IPS-NIHi11 (cell line): ENCODE measurements at places on chromosomes 3 and 15.

DNA sequence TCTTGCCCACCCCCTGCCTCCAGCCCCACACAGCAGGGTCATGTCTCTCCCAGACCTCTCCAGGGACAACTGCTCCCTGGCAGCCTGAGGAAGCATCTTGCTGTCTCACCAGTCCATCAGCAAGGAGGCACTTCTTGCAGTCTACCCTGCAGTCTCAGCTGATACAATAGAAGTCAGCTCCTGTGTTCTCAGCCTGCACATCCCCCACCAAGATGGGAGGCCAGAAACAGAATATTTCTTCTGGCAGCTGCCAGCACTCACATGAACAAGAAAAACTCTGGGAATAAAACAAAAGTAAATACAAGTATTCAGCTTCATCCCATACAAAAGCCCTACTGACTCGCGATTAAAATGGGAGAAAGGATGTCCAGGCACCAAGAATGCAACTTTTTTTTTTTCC lies 457.4 kb upstream of the PROK2 start:
- no peak for DNase-seq

GRCh38 chr15:82890995-82891390 lies 61.5 kb downstream of the HOMER2 start:
- no peak for DNase-seq

DNA sequence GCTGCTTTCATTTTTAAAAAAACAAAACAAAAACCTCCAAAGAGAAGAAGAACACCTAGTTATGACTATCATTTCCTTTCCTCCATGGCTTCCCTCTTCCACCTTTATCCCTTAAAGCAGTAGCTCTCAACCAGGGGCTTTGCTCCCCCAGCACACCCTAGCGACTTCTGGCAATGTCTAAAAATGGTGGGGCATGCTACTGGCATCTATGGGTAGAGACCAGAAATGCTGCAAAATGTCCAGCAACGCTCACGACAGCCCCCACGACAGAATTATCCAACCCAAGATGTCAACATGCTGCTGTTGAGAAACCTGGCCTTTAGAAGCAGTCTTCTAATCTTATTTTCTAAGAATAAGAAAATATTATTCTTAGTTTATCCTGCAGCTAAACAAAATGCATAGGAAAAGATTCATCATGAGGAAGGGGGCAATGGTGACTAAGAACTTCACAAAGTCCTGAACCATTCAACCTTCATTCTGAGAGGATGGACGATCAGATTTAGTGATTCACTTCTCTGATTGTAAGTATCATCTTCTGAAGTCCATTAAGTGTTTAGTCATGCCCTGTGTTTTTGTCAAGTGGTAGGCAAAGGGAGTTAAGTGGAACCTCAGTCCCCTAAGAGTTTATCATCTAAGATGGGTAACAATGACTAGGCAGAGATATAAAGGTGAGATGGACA lies 81.7 kb downstream of the CCNL1 start:
- DNase-seq = no peak

DNA sequence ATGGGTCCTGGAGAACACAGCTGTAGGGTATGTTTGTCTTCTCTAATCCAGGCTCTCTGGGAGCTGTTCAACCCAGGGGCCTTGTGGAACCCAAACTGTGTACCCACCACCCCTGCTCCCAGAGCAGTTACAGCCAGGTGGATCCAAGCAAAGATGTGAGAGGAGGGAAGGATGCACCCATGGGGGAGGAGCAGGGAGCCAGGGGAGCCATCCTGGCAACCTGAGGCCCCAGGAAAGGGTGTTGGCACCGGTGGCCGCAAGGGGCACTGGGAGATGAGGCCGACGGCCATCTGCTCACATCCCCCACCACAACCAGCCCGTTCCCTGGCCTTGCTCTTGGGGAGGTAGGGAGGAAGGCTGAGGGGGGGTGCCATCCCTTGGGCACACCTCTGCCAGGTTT lies 43.2 kb downstream of the CMTM6 start:
- DNase-seq = no peak

GRCh38 chr3:19467761-19468160 lies 319.5 kb downstream of the KCNH8 start:
- no peak for DNase-seq

GRCh38 chr3:171792531-171792930 lies 17.8 kb downstream of the PLD1 start:
- DNase-seq = no peak

DNA sequence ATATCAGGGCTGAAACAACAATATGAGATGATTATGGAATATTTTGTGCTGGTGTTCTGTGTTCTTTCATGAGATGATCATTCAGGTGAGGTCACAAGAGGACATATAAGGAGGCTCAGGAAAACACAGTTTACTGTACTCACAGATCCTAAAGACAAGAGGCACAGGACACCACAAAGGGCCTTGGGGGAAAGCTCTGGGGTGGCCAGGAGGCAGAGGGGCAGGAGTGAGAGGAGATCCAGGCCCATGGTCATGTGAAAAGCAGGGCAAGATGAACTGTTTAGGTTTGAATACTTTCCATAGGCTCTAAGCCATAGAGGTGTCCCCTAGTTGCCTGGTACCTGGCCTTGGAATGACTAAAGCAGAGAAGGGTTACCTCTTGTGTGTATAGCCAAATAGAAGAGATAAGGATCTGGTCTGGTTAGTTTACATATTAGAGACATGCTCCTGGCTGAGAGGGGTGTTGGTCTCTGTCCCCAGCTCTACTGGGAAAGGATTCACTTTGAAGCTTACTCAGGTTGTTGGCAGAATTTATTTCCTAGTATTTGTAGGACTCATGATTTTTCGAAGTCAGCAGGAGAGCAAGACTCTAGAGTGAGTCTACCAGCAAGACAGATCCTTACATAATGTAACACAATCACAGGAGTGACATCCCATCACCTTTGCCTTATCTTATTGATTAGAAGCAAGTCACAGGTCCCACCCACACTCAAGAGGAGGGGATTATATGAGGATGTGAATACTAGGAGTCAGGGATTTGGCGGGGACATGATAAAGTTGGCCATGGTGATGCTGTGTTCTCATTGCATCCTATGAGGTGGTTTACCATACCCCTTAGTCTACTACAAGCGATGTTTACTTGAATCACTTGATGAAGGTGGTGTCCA lies 11.3 kb upstream of the TM4SF1 start:
- DNase-seq = no peak

DNA sequence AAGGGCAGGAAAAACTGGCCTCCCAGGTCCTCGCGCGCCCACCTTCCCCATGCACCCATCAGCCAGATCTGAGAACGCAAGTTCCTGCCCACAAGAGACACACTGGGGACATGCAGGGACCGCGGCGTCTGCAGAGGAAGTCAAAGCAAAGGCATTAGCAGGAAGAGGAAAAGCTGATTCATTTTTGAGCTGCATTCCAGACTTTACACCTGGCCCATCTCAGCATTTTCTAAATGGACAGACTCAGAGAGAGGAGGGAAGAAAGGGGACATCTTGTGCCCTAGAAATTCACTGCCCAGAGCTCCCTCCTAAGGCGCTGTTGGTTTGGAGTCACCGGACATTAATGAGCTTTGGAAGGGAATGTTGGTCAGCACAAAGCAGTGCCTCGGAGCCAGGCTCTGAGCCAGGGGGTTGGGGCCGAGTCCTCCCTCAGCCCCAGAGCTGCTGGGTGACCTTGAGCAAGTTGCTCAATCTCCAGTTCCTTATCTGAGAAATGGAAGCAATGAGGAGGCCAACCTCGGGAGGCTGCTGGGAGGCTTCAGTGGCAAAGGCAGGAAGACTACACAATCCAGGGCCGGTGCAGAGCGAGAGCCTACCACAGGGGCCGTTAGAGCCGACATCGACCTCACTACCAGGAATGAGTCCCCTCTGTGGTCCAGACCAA lies 150.5 kb upstream of the IQSEC1 start:
- DNase-seq = no peak

DNA sequence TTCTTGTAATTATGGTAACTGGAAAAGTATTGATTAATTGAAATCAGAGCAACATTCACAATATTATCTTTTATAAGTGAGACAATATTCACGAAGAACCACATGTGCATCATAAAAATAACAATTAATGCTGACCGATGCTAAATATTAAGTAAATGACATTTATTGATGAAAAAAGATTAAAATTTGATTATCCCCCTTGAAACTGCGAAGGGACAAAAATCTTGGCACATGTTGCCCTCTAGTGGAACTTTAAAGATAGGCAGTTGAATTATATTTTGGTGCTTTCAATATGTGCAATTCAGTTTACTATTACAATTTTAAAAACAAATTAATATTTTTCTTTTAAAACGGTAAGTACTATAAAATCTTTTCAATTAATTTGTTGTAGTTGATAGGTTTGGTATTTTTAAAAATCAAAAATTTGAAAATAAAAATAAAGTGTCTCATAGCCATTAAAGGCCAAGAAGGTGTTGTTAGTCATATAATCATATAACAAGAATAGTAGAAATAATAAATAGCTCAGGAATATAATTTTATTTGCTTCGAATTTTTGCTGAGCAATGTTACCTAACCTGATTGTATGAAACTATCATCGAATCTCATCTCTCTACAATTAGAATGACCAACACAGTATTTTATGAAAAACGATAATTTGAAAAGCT lies 270.2 kb downstream of the ROBO1 start:
- peak; percentile 27 for DNase-seq

DNA sequence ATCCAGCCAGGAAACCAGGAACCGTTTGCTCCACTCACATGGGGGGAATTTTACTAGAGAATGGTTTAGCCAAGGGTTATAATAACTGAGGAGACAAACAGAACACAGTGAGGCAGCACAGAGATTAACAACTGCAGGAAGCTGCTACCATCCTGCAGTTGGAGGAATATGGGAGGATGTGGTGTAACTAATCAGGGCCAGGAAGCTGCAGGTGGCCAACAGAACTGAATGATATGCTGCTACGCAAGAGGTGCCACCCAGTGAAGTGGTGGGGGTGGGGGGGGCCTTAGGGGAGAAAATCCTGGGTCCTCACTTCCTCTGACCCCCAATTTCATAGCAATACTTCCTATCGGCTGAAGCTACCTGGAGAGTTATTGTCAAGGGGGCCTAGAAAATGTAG lies 306.4 kb upstream of the STT3B start:
- DNase-seq = no peak
